Progenitor cell of endocrine pancreas (in vitro differentiated cells): ENCODE measurements at places on chromosomes 4 and X.

DNA sequence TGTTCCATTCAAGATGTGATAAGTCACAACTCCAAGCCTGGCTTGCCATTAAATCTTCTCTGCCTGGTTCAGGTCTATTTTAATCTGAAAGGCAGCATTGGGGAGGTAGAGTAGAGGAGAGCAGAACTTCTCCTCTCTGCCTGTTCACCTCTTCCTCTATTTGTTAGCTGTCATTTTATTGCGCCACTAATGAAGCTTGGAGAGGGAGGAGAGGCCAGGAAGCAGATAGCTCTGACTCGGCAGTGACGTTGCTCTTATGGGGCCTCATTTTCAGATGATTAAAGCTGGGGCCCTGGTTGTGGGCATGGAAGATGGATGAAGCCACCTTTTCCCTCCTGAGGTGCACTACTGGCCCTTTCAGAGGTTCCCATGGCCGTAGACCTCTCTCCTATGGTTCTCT is 207.3 kb downstream of the MID1IP1 start:
- DNase-seq: no peak

- DNase-seq: no peak
Measured at GRCh38 chr4:2273657-2274319, 11.9 kb upstream of the MXD4 start.

DNA sequence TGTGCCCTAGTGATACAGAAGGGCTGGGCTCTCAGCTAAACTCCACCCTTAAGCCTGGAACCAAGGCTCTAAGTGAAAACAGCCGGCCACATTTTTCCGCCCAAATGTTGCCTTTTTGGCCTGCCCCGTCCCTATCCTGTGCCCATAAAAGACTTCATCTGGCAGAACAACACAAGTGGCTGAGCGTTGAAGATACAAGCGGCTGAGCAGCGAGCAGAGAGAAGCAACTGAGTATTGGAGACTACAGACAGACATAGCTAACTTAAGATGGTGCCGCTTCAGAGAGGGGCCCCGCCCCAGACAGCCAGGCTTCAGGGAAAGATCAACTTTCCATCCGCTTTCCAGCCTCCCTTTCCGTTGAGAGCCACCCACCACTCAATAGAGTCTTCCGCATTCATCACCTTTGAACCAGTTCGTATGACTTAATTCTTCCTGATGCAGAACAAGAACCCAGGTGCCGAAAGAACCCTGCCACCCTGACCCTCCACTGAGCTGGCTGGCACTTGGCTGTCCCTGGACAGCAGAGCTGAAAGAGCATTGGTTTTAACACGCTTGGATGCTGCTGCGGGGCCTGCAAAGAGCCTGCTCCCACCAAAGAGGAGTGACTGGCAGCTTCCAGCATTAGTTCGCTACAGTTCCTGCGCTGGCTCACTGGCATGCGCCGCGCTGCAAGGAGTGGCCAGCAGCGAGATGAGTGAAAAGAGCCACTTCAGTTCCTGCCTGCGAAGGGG is 853.2 kb upstream of the INTU start:
- no peak for DNase-seq

GRCh38 chrX:79466636-79467035 is 99.5 kb upstream of the ITM2A start:
- no peak for DNase-seq

DNA sequence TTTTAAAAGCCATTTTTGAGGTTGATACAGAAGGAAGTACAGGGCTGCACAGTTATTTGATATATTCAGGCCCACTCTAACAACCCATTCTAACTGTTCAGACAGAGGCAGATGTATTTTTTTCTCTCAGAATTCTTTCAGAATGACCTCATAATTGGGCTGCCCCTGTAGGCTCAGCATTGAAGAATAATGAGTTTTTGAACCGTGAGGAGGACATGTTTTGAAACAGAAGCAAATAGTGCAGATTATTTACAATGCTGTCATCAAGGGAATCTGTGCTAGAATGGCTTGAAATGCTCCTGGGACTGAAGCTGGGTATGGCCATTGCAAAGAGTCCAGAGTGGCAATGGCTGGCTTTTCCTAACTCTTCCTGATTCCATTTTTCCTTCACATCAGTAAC is 158.1 kb downstream of the SOX3 start:
- no peak for DNase-seq

DNA sequence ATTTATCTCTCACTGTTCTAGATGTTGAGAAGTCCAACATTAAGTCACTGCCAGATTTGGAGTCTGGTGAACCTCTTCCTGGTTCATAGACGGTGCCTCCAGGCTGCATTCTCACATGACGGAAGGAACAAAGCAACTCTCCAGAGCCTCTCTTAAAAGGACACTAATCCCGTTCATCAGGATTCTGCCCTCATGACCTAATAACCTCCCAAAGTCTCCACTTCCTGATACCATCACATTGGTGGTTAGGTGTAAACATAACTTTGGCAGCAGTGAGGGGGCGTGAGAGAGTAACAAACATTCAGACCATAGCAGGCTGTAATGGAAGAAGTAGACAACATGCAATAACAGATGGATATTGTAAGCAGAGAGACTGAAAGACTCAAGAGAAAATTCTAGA is 388.6 kb downstream of the PDHA2 start:
- DNase-seq: no peak

- DNase-seq: no peak
Measured at GRCh38 chrX:139844163-139844562, 88.7 kb downstream of the ATP11C start.

DNA sequence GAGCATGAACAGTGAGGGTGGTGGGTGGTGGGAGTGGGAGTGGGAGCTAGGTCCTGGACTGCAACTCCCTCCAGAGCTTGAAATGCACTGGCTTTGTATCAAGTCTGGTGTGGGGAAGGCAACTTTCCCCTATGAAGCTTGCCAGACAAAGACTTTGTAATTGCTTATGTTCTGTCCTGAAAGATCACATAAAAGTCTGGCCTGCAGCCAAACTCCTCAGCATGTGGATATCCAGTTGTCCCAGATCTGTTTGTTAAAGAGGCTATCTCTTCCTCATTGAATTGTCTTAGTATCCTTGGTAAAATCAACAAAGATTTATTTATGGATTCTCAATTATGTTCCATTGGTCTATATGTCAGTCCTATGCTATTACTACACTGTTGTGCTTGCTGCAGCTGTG is 607.9 kb downstream of the GLUD2 start:
- DNase-seq: no peak

DNA sequence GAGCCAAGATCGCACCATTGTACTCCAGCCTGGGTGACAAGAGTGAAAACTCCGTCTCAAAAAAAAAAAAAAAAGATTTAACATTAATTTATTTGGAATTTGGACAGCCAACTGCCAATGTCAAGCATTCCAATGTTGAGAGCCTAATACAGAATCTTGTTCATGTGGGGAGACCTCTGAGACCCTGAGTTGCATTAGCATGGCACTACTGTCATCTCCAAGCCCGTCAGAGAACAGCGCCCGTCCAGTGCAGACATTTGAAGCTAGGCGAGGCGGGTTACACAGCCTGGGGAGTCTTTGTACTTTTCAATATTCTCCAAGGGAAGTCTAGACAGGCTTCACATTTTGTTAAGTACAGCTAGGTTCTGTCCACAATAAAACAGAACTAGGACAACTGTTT is 126.7 kb downstream of the CHRNA9 start:
- DNase-seq: no peak

DNA sequence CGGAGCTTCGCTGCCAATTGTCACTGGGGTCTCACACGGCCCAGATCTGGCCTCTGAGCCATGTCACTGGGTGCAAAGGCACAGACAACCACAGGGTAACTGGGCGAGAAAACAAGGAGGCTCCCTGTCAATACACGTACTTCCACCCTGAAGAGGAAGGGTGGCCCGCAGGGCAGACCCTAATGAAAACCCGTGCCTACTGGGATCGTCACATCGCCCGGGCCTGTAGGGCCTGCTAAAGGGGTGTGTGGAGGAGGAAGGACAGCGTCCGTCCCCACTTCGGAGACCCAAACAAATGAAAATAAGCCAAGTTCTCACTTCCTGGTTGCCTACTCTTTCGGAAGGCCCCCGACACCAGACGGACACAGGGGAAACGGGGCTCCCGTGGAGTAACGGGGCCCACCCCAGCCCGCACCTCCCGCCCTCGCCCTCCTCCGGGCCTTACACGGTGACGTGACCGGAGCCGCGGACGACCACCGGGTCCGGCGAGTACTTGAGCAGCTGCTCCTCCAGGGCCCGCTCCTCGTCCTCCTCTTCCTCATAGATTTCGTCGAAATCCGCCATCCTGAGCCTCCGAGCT is 578 bp downstream of the CHIC2 start:
- DNase-seq: peak; percentile 16

DNA sequence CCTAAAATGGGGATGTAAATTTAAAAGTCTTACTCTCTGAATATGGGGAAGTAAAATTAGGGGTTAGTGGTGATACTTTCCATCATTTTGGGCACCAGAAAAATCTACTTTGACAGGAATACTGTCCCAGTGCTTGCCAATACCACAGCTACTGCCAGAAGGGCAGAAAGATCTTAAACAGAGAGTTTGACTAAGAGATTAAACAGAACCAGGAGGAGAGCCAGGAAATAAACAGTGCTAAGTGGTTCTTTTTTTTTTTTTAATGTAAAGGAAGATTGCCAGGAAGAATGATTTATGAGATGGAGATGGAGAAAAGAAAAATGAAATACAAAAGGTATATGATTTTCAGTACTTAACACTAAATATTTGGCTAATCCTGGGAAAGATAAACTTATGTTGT is 126.8 kb downstream of the RTL3 start:
- no peak for DNase-seq

- DNase-seq: no peak
Measured at GRCh38 chr4:76611616-76612207, 176.7 kb downstream of the SHROOM3 start.

DNA sequence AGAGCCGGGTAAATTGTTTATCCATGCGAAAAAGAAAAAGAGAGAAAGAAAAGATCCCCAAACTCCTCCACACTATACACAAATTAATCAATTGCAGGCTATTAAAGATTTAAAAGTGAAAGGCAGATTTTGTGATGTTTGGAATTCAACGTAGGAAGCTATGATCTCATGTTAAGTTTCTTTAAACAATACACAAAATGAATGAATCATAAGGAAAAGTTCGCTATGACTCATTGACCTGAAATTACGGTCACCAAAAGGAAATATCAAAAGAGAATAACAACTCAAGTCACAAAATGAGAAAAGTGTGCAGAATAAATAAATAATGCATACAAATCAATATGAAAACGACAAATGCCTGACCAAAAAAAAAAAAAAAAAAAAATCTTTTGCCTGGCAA is 28.6 kb downstream of the CLNK start:
- DNase-seq: no peak

DNA sequence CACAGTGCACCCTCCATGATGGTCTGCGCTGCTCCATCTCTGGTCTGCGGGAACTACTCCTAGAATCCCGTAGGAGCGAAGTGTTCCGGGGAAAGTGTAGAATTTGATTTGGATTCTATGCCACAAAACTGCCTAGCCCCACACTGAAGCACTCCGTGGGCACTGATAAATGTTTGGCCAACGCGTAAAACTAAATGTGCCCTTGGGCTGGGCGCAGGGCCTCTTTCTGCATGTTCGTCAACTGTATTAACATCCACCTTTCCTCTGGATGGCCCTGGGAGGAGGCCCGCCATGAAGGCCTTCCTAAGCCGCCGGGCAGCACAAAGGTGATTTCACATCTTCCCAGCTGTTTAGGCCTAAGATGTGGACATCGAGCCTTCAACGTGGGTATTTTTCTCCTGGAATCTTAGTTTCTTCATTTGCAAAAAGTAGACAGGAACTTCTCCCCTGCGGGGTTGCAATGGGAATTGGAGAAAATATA is 2.6 kb downstream of the MSX1 start:
- DNase-seq: no peak

GRCh38 chr4:46329118-46329976 is 60.6 kb downstream of the GABRA2 start:
- DNase-seq: peak; percentile 11

GRCh38 chr4:14920759-14921320 is 81.4 kb upstream of the CPEB2 start:
- DNase-seq: no peak

DNA sequence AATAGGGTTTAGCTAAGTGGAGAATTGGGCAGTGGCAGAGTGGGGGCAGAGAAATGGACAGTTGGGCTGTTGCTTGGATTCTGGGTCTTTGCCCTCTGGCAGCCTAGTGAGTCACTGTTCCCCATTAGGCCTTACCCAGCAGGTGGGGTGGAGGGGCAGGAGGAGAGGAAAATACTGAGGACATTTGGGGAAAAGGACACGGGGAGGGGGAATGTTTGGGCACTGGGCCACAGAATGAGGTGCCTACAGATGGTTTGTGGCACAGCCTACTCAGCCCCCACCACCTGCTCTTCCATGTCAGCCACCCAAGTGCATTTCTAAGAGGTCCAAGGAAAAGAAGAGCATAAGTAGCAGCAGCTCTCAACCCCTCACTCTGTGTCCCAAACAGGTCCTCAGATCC is 13.0 kb downstream of the SLC16A2 start:
- DNase-seq: no peak

GRCh38 chr4:101730291-101731117 is 60.0 kb upstream of the BANK1 start:
- DNase-seq: peak; percentile 32

DNA sequence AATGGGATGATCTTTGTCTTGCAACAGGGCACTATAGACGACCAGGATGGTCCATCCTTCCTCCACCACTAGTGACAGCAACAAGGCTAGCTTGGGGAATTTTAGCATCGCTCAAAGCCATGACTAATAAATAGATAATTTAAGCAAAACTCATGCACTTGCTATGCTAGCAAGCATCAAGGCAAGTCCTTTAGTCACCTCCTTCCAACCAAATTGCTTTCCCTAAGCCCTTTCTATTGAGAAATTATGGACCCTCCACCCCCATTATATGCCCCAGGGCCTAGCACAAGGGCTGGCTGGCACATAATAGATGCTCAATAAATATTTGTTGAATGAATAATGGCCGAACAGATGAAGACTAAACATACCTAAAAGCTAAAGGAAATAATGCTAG is 28.6 kb downstream of the SLC16A2 start:
- no peak for DNase-seq

DNA sequence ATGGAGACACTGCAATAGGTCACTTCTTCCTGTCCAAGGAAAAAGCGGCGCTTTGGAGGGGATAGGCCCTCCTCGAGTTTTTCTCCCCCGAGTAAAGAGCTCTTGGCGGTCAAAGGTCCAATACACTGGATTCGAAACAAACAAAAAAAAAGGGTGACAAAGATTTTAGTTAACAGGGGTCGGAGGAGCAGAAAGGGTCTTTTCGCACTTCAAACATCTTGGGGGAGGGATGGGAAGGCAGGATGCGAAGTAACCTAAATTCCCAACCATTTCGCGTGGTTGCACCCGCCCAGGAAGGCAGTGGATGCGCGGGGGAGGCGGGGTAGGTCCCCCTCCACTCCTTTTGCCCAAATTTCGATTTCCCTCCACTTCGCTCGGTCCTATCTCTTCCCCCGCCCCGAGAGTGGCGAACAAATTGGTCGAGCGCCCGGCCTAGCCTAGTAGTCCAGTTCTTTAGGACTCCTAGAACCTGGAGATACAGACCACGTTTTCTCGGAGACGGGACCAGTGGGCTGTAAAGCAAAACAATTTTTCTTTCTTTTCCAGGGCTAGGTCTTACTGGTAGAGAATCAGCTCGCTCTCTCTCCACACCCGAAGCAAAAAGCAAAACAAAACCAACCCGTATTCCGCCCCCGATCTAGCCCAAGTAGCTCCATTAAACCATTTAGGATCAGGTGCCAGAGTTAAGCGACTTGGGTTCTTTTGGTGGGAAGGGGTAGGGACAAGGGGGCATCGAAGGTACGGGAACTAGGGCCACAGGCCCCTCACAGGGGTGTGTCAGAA is 2.0 kb upstream of the STAG2 start:
- DNase-seq: no peak
